Left cardiac atrium (tissue), 4 donors: ENCODE measurements at places on chromosomes 11 and 22.
A peak's percentile ranks its signal among the peaks of the same experiment; 100 is the strongest.

DNA sequence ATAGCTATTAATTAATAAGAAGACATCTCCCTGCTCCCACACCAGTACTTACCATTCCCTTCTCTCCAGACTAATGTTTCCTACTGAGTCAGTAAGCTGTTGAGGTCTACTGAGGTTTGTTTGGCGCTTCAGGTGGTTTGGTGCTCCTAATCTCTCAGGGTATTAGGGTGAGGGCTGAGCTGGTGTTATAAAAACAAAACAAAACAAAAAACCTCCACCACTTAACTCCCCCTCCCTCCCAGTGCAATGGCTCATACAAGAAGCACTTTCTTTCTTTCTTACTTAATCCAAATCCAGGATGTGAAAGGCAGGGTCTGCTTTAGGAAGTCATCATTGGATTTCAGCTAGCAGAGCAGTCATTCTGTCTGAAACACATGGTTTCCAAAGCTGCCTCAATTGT, 15.3 kb downstream of the CSTPP1 start:
- DNase-seq = no peak

- DNase-seq = no peak
Observed at GRCh38 chr22:32823024-32823730, 21.7 kb downstream of the TIMP3 start.

DNA sequence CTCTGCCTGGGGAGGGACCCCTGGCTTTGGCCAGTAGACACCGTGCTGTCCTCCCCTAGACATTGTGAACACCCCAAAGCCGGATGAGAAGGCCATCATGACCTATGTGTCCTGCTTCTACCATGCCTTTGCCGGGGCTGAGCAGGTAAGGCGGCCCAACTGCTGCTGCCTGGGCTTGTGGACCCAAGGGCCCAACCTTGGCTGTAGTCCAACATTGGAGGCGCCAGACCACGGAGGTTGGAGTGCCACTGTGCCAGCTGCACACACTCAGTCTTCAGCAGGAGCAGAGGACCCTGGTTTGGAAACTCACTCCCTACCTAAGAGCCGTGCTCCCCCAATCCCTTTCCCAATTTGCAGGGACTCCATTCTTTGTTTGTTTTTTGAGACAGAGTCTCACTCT, 9.4 kb downstream of the ACTN3 start:
- no peak for DNase-seq

- no peak for DNase-seq
Observed at GRCh38 chr11:88353835-88354496, 16.4 kb upstream of the CTSC start.

GRCh38 chr11:68763926-68764657, 12.8 kb upstream of the TESMIN start:
- DNase-seq = no peak

DNA sequence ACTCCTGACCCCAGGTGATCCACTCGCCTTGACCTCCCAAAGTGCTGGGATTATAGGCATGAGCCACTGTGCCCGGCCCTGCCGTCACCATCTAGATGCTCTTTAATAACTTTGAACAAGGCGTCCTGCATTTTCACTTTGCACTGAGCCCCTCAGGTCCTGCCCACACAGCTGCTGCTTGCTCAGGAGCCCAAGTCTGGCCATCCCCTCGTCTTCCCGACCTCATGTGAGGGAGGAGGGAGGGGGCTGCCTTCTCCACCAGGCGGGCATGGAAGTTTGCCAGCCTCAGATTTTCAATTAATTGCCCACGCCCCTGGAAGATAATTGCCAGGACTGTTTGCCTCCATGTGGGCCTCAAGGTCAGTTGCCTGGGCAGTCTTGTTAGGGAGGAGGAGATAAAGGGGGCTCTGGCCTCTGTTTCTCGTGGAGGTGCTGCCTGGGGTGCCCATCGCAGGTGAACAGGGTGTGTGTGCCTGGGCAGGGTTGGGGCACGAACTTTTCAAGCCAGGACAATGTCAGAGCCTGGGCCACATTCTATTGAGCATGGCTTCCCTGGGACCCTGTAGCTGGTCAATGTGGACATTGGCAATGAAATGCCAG, 27.9 kb upstream of the MYEOV start:
- DNase-seq = no peak

GRCh38 chr22:50734343-50734771, 3.6 kb upstream of the ACR start:
- peak; percentile 18 for DNase-seq

- peak; percentile 20 for DNase-seq
Observed at GRCh38 chr11:2582351-2582945, 117.3 kb downstream of the KCNQ1OT1 start.

DNA sequence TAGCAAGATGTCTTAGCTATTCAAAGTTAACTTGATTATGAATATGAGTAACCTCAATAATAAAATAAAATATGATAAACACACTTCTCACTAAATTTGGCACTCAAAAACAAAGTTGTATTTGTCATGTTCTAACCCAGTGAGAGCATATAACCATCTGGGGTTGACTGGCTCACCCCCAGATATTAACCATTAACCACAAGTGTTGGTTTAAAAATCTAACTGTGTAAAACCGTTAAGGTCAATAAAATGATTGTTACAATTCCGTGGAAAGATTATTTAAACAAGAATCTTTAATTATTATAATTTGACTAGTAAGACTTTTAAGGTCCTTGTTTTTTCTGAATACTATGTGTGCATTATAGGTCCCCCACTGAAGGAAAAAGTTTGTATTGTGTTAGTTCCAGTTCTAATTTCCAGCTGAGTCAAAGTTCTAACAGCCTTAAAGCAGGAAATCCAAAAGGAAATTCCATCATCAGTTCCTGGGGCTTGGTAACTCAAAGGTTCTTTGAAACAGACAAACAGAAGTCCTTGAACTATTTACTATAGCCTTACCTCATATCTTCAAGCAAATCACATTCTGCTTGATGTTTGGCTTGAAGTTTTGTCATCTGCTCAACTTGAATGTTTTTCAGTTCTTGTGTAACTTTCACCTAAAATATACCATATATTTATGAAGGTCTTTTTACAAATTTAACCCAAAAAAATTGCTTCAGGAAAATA, 2.5 kb downstream of the FCHSD2 start:
- no peak for DNase-seq

GRCh38 chr11:12182676-12183541, 72.5 kb downstream of the MICAL2 start:
- DNase-seq = peak; percentile 73

- no peak for DNase-seq
Observed at GRCh38 chr22:25402160-25402500, 162.3 kb upstream of the GRK3 start.

- DNase-seq = no peak
Observed at GRCh38 chr11:57275582-57275981, 38.5 kb upstream of the APLNR start.

DNA sequence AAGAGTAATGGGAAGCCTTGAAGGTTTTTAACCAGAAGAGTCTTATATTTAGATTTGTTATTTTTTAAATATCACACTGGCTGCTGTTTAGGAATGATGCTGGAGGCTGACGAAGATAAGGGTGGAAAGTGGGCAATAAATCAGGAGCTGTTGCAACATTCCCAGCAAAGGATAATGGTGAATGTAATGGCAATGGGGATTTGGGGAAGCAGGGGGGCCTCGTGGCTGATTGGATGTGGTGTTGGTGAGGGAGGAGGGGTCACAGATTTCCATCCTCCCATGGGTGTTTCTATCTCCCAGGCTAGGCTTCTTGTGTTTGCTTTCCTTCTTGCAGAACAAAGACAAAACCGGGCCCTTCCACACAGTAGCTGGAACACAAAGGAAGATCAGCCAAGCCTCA, 80.8 kb downstream of the PIWIL4 start:
- peak; percentile 65 for DNase-seq

- no peak for DNase-seq
Observed at GRCh38 chr11:25844811-25845210, 487.1 kb upstream of the ANO3 start.

DNA sequence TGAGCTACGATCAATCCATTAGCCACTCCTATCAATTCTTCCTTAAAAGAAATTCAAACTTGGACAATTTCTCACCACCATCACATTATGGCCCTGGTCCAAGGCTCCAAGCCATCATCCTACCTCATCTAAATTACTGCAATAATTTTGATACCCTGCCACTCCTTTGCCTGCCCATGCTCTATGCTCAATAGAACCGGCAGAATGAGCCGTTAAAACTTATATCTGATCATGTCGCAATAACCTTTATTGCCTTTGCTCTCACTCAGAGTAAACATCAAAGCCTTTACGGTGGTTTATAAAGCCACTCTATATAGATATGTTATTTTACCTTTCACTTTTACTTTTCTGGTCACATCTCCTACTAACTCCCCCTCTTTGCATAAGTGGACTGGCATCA, 2392.1 kb upstream of the RAG2 start:
- DNase-seq = no peak

GRCh38 chr11:65917434-65918210, 1.2 kb downstream of the C11orf68 start:
- peak; percentile 33 for DNase-seq

- DNase-seq = no peak
Observed at GRCh38 chr11:19715373-19715772, 2.7 kb downstream of the NAV2 start.

GRCh38 chr22:37601540-37602442, 6.8 kb upstream of the GGA1 start:
- no peak for DNase-seq

GRCh38 chr11:72263361-72263760, 19.4 kb upstream of the PHOX2A start:
- DNase-seq = no peak

DNA sequence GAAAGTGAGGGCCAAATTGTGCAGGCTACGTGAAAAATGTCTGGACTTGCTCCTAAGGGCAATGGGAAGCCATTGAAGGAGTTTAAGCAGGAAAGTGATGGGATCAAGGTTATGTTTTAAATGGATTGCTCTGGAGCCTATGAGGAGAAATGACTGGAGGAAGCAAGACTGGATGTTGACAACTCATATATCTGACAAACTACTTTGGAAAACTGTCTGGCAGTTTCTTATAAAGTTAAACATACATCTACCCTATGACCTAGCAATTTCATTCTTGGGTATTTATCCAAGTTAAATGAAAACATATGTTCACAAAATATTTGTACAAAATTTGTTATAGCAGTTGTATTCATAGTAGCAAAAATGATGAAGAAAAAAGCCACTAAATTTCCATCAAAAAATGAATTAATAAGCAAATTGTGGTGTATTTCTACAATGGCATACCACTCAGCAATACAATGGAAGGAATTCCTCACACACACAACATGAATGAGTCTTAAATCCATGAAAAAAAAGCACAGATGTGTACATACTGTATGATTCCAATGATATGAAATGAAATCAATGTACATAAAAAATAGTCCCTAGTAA, 24.1 kb downstream of the FZD4 start:
- no peak for DNase-seq

DNA sequence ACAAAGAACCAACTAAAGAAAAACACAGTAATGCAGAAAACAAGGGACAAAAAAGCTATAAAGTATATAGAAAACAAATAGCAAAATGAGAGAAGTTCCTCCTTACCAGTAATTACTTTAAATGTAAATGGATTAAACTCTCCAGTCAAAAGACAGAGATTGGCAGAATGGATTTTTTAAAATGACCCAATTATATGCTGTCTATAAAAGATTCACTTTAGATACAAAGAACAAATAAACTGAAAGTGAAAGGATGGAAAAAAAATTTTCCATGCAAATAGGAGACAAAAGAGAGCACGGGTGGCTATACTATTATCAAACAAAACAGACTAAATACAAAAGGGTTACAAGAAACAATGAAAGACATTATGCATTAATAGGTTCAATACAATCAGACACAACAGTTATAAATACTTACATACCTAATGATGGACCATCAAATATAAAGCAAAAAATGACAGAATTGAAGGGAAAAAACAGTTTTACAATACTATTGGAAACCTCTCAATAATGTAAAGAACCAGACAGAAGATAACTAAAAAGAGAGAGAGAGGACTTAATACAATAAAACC, 64.6 kb downstream of the NARS2 start:
- DNase-seq = no peak

- DNase-seq = peak; percentile 55
Observed at GRCh38 chr11:75499423-75500190, 26.1 kb downstream of the GDPD5 start.

DNA sequence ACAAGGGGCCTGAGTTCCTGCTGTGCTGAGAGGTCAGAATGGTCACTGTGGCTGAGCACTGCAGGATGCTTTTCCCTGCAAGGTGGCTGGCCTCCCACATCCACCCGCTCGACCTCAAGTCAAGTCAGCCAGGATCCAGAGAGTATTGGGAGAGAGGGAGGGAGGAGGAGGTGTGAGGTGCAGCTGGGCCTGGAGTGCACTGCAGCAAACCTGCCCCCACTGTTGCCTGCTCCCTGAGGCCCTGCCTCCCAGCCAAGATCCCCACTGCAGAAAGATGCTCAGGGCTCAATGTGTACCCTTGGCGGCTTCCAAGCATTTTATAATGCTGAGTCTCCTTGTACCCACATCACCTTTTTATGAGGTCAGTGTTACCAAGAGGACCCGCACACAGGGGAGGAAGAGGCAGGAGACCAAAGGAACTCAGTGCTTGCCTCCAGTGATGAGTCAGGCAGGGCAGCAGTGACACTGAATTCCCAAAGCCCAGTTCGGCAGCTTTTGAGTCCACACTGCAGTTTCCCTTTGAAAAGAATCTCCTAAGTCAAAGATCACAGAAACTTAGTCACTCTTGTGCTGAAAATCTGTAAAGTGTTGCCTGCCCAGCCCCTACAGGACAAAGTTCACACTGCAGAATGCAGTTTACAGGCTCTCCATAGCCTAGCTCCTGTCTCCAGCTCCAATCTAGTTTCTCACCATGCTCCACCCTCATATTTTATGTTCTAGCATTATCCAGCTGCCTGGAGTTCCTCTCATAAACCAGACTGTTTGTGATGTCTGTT, 3.1 kb downstream of the ENDOD1 start:
- no peak for DNase-seq

- DNase-seq = peak; percentile 75
Observed at GRCh38 chr22:24977370-24978221, 25.1 kb downstream of the KIAA1671 start.

GRCh38 chr22:47098121-47098520, 335.7 kb downstream of the TBC1D22A start:
- no peak for DNase-seq
